ENCODE measurements at places on chromosomes 7 and 10.

DNA sequence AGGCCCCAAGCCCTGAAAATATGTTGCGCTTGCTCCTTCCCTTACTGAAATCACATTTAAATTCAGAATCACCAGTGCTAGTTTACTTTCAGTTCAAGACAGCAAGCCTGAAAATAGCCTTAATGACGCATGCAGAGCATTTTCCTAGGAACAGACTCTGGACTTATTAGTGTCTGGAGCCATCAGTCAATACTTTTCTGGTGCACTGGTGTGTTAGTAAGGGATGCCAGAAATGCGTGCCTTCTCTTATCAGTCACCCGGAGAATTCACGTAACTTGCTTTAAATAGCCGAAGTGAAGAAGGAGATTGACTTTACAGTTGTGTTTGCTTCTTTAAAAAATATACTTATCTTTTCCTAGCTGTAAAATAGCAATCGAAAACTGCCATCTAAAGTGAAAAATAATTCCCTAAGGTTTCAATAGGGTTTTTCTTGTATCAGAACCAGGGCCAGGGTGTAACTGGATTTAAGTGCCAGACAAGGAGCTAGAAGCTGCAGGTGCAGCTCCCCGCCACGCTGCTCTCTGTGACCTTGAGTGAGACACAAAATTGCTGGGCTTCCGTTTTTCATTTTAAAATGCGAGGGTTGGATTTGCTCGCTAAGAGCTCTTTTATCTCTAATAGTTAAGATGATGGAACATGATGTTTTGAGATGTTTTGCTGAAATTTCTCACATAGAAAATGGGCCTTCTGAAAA, 177.8 kb downstream of the NSUN6 start:
- no peak for DNase-seq

GRCh38 chr7:44460325-44460724, 30.1 kb downstream of the NUDCD3 start:
- peak; percentile 36 for DNase-seq

DNA sequence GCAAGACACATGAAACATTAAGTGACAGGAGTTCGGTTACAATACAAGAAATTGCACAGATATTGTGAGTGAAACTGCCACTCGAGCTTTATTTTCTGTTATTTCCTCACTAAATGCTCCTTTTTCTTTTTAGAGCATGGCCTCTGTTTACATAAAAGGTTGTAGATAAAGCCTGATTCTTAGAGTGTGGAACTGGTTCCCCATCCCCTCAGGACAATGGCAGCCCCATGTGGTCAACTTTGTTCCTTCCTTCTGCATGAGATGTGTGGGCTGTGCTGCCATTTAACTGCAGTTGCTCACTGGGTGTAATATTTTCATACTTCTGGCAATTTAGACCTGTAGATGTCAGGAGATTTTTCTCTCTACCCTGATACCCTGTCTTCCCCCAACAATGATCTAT, 70.2 kb downstream of the LRGUK start:
- no peak for DNase-seq

- DNase-seq = no peak
Measured at GRCh38 chr7:37915438-37915837, 1.2 kb downstream of the SFRP4 start.

DNA sequence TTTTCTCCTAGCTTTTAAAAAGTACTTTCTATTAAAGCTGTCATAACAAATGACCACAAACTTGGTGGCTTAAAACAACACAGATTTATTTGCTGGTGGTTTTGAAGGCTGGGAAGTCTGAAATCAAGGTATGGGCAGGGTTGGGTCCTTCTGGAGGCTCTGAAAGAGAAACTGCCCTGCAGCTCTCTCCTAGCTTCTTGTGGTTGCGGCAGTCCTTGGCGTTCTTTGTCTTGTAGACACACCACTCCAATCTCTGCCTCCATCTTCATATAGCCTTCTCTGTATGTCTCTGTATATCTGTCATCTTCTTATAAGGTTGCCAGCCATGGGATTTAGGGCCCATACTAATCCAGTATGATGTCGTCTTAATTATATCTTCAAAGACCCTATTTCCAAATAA, 79.4 kb upstream of the PRR15 start:
- no peak for DNase-seq

DNA sequence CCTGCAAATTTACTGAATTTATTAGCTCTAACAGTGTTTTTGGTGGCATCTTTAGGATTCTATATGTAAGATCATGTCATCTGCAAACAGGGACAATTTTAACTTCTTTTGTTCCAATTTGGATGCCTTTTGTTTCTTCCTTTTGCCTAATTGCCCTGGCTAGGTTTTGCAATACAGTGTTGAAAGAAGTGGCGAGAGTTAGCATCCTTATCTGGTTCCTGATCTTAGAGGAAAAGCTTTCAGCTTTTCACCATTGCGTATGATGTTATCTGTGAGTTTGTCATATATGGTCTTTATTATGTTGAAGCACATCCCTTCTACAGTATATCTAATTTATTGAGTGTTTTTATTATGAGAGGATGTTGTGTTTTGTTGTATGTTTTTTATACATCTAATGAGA, 301.4 kb downstream of the PTPRN2 start:
- no peak for DNase-seq

DNA sequence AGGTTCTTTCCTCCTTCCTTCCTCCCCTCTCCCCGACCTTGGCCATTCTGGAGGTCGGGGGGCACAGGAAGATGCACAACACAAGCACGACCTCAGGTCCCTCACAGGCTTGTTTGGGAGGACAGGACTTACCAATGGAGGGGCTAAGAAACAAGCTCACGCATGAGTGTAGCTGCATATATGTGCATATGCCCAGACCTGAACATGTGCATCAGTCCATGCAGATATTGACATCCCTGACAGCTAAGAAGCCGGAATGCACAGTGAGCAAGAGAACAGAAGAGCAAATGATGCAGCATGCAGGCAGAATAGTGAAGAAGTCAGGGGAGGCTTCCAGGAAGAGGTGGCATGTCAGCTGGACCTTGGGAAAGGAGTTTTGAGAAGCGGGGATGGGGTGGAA, 28.7 kb downstream of the ADCYAP1R1 start:
- no peak for DNase-seq

DNA sequence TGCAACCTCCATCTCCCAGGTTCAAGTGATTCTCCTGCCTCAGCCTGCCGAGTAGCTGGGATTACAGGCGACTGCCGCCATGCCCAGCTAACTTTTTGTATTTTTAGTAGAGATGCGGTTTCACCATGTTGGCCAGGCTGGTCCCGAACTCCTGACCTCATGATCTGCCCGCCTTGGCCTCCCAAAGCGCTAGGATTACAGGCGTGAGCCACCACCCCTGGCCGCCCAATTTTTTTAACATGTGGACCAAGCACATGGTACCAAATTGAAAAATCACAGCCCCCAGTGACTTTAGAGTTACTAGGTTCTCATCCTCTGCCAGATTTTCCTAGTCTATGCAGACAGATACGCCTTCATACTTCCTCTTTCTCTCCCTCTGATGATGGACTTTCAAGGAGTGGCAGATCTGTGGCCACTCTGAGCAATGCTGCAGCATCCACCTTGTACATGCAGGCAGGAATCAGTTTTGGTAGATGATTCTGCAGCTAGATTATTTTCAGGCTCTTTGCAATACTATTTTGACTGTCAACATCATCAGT, 34.0 kb upstream of the EZH2 start:
- no peak for DNase-seq

DNA sequence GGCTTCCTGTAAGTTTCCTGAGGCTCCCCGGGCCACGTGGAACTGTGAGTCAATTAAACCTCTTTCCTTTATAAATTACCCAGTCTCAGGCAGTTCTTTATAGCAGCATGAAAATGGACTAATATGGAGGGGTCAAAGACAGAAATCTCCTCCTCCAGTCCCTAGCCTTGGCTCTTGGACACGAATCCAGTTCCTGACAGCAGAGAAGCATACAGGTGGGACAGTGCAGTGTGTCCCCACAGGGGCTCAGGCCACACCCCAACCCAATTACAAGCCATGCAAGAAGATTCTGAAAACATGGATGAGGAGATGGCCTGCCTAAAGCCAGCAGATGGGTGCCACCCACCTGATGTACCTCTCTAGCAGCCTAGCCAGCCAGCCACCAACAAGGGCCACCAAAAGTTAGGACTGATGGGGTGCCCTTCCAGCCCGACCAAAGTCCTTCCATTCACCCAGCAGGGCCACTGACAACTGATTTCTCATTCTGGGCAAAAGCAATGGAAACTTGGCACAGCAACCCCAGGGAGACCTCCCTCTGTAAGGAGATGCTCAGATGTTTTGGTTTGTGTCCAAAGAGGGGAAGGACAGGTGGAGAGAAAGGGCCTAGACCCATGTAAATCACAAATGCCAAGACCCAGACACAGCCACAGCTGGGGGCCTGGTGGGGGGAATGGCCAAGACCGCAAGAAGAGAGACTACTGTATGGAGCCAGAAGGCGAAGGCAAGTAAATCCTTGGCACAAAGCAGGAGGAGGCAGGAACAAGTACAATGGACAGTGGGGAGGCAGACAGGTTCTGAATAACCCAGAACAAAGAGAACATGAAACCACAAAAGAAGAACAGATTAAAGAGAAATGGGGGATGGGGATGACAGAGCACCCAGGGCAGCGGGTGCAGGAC, 13.6 kb downstream of the GPRIN2 start:
- no peak for DNase-seq

- DNase-seq = no peak
Measured at GRCh38 chr7:143507094-143507518, 29.4 kb downstream of the TAS2R41 start.

- no peak for DNase-seq
Measured at GRCh38 chr7:92629779-92630178, 39.6 kb upstream of the FAM133B start.

- DNase-seq = no peak
Measured at GRCh38 chr10:88499569-88500470, 83.3 kb downstream of the RNLS start.

GRCh38 chr7:96308950-96309263, 13.0 kb downstream of the SLC25A13 start:
- no peak for DNase-seq

- DNase-seq = no peak
Measured at GRCh38 chr7:158110034-158110590, 477.5 kb downstream of the PTPRN2 start.

DNA sequence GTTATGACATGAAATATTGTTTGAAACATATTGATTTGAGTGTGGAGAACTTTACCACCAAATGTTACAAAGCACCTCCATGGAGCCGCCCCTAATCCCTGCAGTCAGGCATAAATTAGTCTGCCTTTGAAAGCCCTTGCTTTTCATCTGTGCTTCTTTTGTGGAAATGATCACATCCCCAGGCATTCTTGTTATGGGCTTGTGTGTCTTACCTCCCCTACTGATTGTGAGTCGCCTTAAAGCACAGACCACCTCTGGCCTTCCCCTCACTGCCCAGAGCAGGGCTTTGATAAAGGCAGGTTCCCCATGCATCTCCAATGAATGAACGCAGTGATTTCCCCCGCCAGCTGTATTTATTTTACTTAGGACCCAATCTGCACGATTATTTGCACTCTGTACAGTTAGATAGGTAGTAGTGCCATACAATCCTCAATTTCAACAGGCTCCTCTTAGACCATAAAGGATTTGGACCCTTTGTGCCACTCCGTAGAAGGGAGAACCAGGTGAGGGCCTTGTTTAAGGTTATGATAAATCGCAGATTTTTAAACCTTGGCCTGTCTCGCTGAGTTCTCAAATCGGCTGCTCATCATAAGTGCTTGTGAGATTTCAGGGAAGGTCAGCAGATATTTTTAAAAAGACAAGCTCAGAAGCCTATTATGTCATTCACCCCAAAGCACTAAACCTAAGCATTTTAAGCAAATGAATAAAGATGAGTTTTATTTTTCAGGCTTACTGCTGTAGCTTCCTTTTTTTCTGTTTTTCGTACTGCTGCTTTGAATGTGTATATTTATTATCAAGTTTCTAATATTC, 107.8 kb downstream of the CUBN start:
- DNase-seq = no peak

GRCh38 chr7:141027043-141027442, 12.3 kb upstream of the MRPS33 start:
- DNase-seq = no peak

GRCh38 chr7:40429826-40430225, 295.0 kb downstream of the SUGCT start:
- no peak for DNase-seq

GRCh38 chr10:108757946-108758345, 1165.4 kb downstream of the XPNPEP1 start:
- DNase-seq = no peak

DNA sequence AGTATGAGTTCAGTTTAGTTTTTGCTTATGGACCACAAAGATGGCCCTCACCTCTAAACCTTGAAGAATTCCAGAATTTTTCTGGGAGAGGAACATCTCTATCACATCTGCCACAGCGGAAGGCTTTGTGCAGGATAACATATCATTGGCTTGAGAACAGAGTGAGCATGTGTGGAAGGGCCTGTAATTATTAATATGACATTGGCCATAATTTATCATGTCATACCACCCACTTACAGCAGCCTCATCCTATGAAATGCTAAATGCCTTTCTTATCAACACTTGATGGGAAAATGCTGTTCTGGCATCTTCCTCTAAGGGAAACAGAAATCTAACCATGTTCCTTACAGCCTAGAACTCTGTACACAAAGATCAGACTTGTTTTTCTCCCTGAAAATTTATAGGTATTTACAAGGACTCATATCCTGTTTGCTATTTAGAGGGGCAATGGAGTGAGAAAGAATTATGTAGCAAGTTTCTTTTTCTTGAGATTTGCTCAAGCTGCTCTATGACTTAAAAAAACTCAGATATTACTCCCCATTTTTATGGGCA, 817.3 kb downstream of the LRMDA start:
- no peak for DNase-seq

- DNase-seq = no peak
Measured at GRCh38 chr7:133119067-133119466, 37.2 kb upstream of the CHCHD3 start.

Data from SW480 (cell line).